ENCODE measurements at places on chromosomes 2 and 18.

- no peak for DNase-seq
Measured at GRCh38 chr2:143582046-143582747, 453.0 kb downstream of the ARHGAP15 start.

GRCh38 chr2:9360701-9361100 is 62.6 kb downstream of the ITGB1BP1 start:
- DNase-seq = no peak

GRCh38 chr18:79445696-79446561 is 50.2 kb downstream of the NFATC1 start:
- no peak for DNase-seq

- no peak for DNase-seq
Measured at GRCh38 chr2:152084076-152084475, 14.8 kb downstream of the CACNB4 start.

DNA sequence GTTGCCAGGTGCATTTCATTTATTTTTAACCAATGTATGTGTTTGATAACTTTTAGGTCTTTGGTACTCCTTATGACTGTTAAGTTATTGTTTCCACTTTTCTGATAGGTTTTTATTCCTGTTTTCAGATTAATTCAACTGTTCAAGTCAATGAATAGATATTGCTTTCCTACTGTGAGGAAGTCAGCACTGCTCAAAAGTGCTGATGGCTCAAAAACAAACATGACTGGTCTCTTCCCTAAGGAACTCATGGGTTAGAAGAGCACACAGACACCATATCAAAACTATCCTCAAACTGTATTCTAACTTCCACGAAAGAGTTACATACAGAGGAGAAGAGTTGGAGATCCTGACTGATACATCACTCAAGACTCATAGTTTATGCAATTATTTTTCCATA is 39.9 kb upstream of the REG3G start:
- no peak for DNase-seq

- no peak for DNase-seq
Measured at GRCh38 chr18:2337552-2338141, 233.7 kb downstream of the METTL4 start.

GRCh38 chr2:15671842-15672815 is 80.5 kb downstream of the DDX1 start:
- no peak for DNase-seq

DNA sequence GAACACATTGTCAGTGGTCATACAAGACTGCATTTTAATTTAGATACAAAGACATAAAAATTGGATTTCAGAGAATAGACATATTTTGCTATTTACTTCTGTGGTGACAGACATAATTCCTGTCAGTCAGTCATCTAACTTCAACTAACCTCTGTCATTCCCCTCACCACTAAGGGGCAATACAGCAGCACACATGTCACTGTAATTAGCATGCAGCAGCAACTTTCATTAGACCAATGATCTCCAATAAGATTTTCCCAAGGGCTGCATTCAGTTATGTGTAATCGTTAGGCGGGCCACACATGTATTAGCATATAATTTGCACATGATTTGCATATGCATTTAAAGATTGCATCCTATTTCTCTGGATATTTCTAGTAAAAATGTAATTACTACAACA is 624.5 kb downstream of the NR4A2 start:
- no peak for DNase-seq

DNA sequence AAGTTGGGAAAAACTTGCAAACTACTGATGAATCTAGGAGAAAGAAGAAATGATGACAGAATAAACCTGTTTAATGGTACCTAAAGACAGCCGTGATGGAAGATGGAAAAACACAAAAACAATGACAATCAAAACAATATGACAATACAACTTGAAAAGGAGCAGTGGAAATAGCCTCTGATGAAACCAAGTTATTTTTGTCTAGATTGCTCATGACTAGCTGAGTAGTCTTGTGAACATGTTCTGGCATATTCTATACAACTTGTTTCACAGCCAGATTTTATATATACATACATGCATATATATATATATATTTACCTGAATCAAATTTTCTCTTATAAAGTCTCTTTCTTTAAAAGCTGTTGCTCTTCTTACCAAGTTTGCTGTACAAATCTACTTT is 439.1 kb downstream of the TGIF1 start:
- DNase-seq = no peak

GRCh38 chr2:18924886-18925285 is 335.5 kb upstream of the NT5C1B start:
- DNase-seq = no peak

DNA sequence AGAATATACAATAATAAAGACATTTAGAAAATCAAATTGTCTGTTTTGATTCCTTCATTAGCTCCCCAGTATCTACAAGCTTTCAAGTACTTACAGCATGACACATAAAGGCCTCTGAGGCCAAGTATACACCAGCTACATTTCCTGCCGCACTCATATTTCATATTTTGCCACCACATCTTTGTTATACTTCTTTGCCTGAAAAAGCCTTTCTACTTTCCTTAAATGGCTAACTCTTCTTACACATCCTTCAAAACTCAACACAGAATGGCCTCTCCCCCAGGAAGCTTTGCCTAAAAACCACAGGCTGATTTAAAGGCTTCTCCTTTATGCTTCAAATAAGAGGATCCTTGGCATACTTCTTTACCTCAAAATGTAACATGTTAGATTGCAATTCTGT is 4.5 kb downstream of the STK17B start:
- no peak for DNase-seq

DNA sequence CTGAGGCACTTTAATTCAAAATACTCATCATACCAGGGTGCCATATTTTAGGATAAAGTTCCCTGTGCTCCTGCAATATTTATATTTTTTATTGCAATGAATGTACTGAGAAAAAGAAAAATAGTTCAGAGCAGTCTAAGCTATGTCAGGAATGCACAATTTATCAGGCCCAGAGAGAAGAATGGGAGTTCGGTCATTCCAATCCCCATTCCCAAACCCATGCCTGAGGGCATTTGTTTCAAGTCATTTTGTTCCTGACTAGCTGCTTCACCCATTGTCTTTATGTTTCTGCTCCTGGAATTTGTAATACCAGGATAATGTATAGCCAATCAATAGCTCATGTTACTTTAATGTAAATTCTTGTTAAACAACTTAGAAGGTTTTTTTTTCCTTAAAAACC is 24.4 kb upstream of the FTCDNL1 start:
- DNase-seq = no peak

DNA sequence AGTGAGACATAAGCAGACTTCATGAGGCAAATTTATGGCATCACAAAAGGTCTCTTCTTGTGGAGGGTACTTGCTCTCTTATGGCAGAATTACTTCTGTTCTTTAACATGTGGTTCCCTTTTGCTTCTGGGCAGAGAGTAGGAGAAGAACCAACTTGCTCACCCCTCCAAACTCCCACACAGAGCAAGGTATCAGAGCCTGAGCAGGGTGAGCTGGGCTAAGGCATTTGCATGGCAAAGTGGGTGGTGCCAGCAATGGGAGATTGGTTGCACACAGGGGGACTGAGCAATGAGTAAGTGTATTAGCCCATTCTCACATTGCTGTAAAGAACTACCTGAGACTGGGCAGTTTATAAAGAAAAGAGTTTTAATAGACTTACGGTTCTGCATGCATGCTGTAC is 64.2 kb upstream of the ITGB6 start:
- DNase-seq = no peak

GRCh38 chr2:183038341-183039300 is at the start of gene NCKAP1:
Gene NCKAP1, minus strand, starts transcription at chr2:183038457. Its CDS starts 358 bp downstream, at chr2:183038099.
- DNase-seq = peak; percentile 93

DNA sequence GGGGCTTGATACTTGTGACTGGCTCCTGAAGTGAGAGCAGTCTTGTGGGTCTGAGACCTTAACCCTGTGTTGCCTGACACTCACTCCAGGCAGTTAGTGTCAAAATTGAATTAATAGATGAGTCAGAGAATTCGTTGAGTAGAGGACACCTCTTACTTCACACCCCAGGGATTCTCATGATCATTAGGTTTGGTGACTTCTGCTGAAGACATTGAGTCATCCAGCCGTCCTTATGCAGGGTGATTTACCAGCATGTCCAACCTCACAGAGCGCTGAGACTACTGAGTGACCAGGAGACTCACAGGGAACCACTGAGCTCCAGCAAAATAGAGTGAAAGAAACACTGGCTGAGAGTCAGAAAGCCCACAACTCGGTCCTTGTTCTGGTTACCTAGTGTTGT is 36.0 kb upstream of the EVA1A start:
- no peak for DNase-seq

DNA sequence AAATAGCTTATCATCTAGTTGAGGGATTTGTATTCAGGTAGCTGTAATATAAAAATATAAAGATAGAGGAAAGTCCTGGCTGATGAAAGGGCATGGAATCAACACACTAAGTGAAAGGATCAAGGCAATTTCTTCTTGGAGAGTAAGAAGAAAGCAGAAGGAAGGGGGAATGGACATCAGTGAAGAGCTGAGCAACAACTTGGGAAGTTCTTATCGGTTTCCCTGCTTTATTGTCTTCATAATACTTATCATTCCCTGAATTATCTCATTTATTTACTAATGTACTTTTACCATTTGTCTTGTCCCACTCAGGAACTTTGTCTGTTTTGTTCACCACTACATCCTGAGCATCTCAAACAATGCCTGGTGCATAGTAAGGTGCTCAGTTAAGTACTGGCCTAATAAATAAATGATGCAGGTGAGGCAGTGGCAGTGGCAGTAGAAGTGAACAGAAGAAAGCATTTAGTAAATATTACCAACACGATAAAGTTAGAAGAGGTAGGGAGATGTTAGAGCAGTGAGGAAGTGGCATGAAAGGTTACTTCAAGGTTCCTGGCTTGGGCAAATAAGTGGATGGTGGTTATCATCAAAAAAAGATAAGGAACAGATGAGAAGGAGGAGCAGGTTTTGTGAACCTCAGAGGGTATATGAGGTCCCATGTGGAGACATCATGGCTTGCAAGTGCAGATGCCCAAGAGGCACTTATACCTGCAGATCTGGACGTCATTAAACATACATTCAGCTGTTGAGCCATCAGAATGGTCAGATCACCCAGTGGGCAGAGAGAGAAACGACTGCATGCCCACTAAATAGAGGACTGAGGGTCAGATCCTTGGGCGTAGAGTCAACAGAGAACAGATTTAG is 217.8 kb downstream of the TMEM247 start:
- no peak for DNase-seq

DNA sequence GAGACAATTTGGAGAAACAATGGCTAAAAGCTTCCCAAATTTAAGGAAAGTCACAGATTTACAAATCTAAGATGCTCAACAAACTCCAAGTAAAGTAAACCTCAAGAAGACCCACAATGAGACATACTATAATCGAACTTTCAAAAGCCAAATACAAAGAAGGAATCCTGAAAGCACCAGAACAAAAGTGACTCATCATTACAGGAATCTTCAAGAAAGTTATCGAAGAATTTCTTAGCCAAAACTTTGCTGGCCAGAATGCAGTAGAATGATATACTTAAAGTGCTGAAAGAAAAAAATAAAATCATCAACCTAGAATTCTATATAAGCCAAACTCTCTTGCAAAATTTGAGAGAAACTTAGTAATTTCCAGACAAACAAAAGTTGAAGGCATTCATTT is 106.5 kb upstream of the TMEM200C start:
- no peak for DNase-seq

GRCh38 chr2:60554074-60554645 is 706 bp upstream of the BCL11A start:
- no peak for DNase-seq

DNA sequence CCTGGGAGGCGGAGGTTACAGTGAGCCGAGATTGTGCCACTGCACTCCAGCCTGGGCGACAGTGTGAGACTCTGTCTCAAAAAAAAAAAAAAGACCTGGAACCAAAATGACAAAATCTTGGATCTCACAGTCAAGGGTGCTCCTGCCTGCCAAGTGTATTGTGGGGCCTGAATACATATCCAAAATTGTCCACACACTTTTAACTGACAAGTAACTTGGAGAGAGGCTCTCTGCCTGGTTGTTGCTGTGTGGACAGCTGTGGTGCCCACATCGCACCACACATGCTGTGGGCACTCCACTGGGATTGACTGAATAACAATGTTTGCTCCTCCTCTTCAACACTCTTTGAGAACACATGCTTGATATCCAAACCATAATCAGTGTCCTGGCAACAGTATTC is 117.6 kb upstream of the REV1 start:
- no peak for DNase-seq

DNA sequence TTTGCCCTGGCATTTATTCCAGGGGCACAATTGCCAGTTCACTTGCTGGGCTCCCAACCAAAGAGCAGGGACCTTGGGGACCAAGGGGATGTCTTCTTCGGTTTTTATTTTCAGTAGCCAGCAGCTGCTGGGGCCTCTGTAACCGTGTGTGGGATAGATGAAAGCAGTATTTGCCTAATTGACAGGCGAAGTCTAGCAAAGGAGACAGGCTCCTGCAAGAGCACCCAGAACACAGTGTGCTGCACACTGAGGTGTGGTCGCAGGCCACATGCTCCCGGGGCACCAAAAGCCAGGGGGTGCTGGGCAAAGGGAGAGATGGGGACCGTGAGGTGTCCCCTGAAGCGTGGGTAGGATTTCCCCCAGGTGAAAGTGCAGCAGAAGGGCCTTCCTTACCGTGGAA is 5.3 kb downstream of the SAG start:
- no peak for DNase-seq

DNA sequence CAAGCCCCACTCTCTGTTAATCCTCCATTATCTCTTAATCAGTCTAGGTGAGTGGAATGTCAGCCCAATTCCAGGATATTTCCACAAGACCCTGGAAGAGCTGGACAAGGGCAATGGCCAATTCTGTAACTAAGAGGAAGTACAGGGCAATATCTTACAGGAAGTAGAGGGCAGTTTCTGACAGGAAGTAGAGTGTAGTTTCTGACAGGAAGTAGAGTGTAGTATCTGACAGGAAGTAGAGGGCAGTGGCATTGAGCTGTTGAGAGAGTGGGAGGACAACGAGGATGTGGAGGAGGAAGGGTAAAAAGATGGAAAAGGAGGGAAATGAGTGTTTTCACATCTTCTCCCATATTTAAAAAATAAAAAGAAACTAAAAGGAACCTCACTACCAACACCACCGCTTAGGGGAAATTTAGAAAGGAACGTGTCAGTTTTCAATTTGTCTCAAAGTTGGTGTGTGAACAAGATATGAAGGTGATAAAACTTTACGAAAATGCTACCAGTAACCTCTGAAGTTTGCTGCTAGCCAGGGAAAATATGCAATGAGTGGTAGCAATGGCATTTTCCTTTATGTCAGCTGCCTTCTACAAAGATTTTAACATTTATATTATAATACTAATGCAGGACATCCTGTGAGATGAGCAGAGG is 430.9 kb upstream of the HNRNPA3 start:
- DNase-seq = no peak

GRCh38 chr2:179106676-179107428 is 56.9 kb upstream of the CCDC141 start:
- peak; percentile 9 for DNase-seq

- no peak for DNase-seq
Measured at GRCh38 chr2:105387225-105387624, 11.6 kb downstream of the FHL2 start.

- DNase-seq = no peak
Measured at GRCh38 chr18:31996007-31996406, 22.6 kb upstream of the RNF125 start.

- no peak for DNase-seq
Measured at GRCh38 chr2:174490051-174490450, 3.2 kb upstream of the GPR155 start.
